Hypothalamus (tissue), 51 donors: ENCODE measurements at places on chromosomes 13 and 19.

DNA sequence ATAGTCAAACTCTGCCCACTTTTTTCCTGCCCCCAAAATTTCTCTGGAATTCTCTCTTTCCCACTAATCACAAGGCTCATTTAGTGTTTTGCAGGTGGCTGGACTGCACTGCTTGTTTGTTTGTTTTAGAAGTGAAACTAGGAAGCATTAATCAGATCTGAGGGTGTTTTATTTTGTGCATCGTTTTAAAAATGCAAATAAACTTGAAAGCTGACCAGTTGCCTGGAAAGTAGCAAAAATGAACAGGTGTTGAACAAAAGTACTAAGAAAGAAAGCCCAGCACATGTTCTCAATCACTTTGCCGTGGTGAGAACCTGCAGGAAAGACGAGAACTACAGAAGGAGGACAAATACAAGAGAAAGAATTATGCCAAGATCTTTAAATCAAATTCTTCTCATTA lies 365.5 kb downstream of the PCDH9 start:
- no peak for DNase-seq

- DNase-seq = no peak
Measured at GRCh38 chr13:97214921-97215320, 7.2 kb upstream of the MBNL2 start.

GRCh38 chr13:24450530-24450929 lies 62.0 kb downstream of the PARP4 start:
- no peak for DNase-seq

DNA sequence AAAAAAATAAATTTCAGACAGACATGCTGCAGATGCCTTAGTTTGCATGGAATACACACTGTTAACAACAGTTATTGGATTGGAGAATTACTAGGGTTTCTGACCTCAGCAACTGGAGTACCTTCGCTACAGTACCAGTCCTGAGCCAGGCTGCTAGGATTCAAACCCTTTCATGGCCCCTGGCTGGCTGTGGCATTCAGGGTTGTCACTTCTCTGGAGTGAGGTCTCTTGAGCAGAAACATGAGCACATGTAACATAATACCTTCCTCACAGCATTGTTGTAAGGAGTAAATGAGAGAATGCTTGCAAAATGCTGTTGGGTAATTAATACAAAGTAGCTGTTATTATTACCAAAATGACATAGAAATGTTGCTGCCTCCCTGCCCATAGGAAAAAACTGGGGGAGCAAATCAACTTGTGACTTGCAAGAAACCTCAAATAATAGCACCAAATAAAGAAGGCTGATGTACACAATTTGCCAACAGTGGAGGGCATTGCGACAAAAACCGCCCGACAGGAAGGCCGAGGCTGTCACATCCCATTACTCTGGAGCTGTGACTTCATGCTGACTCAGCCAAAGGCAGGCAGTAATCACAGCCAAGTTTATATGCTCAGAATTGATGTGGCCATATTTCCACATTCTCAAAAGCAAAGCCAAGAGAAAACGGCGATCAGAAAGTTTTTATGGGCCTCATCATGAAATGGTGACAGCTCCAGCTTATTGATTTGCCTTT lies 100.4 kb downstream of the RFC3 start:
- no peak for DNase-seq

DNA sequence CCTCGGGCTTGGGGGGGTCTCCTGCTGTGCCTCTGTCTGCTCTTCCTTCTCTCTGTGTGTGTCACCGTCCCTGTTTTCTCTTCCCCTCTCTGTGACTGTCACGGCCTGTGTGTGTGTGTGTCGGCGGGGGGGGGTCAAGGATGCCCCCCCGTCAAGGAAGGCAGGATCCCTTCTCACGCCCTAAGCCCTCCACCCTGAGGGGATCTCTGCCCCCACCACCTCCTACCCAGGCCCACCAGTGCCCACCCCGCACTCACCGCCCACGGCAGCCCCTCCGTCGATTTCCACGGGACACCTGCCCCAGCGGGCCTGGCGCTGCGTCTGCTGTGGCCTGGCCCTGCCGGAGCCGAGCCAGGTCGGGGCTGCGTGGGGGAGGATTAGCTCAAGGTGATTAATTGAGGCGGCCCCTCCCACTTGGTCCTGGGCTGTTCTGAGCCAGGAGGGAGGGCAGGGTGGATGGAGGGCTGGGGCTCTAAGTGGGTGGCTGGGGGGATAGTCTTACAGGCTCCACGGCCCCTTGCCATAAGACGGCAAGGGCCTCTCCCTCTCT lies at the start of gene RAX2:
TSS of gene RAX2 (minus strand) at position 323 of the 550 bp plus-strand sequence. CDS start 486 bp downstream, outside the sequence.
- DNase-seq = no peak

DNA sequence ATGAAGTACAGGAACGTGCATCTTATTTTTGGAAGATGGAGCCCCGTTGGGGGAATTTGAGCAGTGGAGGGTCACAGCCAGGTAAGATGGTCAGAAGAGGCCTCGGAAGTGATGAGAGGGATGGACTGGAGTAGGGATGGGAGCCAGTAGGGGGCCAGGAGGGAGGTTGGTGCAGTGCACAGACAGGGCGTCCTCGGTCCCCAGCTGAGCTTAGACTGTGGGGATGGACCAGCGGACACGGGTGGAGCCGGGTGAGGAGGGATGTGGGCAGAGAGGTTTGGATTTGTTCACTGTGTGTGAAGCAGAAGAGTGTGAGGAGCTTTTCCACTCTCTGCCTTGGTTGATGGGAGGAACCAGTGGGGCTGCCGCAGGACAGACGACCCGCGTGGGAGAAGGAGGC lies 10.6 kb downstream of the RPS9 start:
- DNase-seq = no peak

GRCh38 chr19:29819986-29820385 lies 8.2 kb downstream of the CCNE1 start:
- DNase-seq = no peak

- DNase-seq = no peak
Measured at GRCh38 chr13:82011355-82011754, 1670.4 kb upstream of the SPRY2 start.

- no peak for DNase-seq
Measured at GRCh38 chr19:57559008-57559403, 657 bp downstream of the ZNF550 start.

GRCh38 chr13:106794117-106794516 lies 226.2 kb upstream of the ARGLU1 start:
- DNase-seq = no peak

DNA sequence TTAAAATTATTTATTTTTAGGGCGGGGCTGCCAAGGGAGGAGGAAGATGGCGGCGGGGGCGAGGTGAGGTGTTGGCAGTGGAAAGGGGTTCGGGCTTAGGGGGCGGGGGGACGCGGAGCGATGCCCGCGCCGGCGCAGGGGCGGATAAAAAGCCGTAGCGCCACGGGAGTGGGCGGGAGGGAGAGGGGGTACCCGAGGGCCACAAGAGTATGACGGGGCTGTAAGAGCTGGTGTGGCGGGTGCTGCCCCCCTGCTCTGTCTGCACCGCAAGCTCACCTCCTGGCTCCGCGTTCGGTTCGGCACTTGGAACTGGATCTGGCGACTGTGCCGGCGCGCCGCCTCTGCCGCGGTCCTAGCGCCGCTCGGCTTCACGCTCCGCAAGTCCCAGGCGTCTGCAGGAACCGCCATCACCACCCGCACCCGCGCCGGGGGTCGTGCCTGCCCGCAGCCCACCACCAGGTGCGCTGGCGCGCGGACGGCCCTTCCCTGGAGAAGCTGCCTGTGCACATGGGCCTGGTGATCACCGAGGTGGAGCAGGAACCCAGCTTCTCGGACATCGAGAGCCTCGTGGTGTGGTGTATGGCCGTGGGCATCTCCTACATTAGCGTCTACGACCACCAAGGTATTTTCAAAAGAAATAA lies 265.2 kb upstream of the SGCG start:
- no peak for DNase-seq

- no peak for DNase-seq
Measured at GRCh38 chr13:73070451-73071098, 11.8 kb downstream of the KLF5 start.

- DNase-seq = no peak
Measured at GRCh38 chr13:59444210-59444857, 719.4 kb downstream of the DIAPH3 start.

DNA sequence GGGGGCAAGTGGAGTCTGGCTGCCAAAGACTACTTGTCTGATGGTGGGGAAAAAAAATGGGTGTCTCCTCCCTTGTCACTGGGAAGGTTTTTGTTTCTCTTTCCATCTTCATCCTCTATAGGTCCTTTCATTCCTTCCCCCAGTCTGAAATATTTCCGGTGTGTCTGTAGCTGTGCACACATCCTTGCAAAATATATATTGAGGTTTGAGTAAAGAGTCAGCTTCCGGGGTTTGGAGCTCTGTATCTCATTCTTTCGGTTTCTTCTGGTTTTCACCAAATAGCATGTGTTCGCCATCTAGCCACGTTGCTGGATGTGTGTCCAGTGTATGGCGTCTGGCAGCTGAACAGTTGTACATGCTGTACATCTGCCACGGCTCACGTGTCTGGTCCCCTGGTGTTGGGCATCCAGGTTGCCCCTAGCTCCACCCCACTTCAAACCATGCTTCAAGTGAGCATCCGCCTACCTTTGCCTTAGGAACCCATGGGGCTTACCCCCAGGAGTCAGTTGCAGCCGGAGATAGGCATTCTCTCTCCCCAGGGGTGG lies 142.2 kb downstream of the SIPA1L3 start:
- no peak for DNase-seq

DNA sequence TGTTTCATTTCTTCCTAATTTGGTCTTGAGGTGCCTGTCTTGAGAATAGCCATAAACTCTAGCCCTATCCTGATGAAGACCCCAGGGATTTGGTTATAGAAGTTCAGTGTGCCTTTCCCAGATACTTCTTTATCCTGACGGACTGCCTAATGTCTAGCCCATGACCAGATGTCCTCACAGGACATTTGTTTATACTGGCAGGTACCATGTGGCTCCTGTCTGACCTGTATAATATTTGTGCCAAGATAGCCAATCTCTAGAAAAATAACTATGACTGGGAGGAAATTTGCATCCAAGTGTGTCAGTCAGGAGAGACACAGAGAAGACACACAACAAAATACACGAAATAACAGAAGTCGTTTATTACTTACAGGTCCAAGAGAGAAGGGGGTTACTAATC lies 69.2 kb upstream of the MIR17HG start:
- DNase-seq = no peak
